ENCODE measurements at places on chromosomes 7 and 10.

DNA sequence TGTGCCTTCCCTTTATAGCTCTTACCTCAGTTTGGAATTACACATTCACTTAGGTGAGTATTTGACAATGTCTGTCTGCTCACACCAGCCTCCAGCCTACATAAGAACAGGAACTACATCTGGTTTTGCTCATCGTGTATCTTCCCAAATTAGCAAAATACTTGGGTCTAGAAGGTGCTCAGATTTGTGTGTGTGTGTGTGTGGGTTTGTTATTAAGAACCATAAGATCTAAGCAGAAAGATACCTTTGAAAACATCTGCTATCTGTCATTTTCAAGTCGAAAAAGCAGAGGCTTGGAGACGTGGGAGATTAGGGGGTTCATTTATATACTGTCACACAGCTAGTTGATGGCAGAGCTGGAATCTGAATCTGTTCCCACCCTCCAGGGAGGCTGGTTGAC lies 14.8 kb upstream of the LAMB4 start:
- no peak for DNase-seq

DNA sequence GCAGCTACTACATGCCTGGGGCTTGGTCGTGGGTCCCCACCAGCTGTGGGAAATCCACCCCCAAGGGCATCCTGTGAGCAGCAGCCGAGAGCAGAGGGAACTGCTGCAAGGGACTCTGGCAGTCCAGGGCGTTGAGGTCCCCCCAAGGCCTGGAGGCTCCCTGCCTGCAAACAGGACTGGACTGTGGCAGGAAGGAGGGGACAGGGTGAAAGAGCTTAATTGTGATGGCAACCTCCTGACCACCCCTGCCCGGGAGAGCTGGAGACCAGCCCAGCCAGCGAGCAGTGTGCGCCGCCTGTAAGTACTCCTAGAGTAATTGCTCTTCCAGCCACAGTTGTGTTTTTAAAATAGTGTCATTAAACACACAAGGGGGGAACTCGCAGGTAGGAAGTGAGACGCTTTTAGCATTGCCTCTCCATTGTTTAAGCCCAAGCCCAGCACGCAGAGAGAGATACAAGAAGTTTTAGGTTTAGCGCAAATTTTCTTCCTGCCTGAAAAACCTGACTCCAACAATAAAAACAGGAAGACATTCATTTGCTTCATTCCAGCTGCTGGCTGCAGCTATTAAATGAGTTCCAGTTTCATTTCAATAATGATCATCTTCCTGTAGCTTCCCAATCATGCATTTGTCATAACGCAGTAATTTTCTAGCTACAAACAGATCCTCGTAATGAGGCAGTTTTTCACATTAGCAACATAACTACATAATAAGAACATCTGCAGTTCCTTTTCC lies 111.1 kb downstream of the EBF3 start:
- DNase-seq = no peak

GRCh38 chr10:79132681-79133381 lies 64.1 kb downstream of the ZMIZ1 start:
- no peak for DNase-seq

GRCh38 chr7:79507131-79507530 lies 53.7 kb upstream of the MAGI2 start:
- no peak for DNase-seq

DNA sequence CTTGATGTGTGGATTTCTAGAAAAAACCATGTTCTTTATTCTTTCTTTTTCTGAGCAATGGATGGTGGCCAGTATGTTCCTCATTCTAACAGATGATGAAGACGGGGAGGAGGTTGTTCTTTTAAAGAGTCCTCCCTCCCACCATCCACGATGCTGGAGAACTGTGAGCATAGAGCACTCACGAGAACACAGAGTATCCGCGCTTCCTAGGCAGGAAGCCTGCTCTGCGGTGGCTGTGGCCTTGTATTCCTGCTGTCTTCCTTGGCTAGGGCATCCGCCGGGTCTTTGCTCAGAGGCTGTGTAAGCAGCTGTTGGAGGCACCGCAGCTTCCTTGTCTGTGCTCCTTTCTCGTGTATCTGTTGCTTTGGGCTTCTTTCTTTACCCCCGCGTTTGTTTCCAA lies 214.2 kb downstream of the CCDC3 start:
- DNase-seq = no peak

DNA sequence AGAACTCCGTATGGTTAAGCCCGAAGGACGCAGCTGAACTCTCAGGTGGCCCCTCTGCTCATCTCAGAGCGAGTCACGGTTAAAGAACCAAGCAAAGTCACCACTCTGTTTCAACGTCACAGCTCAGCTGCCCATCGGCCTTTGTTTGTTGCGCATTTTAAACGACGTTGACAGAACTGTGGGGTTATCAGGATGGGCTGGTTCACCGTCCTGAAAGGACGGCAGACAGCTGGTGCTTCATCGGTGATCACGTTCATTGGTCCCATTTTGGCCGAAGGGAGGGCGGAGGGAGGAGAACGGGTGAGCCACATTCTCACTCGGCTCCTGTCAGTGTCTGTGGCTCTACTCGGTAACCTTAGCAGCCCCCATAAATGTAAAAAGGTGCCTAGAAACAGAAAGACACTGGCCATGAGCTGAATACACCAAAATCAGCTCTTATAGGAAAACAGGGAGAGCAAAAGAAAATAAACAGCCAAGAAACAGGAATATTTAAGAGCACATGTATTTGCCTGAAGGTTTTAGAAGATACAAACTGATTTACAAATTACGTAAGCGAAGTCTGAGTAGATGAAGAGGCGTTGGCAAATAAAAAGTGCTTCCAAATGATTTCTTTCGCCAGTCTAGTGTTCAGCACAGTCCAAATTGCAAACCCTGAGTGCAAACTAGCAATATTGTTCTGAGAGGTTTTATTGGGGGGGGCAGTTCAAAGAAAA lies 8.4 kb downstream of the PRKAG2 start:
- DNase-seq = no peak

DNA sequence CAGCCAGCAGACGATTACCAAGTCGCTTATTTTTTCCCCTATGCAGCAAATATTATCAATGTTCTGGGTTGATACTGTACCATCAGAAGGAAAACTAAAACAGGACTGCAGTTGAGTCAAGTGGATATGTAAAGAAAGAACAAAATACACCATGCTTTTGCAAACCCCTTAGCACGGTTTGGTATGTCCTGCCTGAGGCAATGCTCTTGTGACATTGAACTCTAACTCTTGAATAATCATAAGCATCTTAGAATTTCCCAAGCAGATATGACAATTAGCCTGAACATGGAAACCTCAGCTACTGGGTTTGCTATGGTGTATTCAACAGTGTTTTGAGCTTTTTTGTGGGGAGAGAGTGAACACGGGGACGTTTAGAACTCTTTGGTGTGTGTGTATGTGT lies 107.4 kb downstream of the ETV1 start:
- DNase-seq = no peak
